ENCODE measurements at places on chromosomes 1 and 21.

GRCh38 chr1:159953536-159954515 lies at the start of gene SLAMF9:
TSS of gene SLAMF9 (minus strand) at chr1:159954237. CDS start at chr1:159954137, 100 bp downstream.
- no peak for DNase-seq

DNA sequence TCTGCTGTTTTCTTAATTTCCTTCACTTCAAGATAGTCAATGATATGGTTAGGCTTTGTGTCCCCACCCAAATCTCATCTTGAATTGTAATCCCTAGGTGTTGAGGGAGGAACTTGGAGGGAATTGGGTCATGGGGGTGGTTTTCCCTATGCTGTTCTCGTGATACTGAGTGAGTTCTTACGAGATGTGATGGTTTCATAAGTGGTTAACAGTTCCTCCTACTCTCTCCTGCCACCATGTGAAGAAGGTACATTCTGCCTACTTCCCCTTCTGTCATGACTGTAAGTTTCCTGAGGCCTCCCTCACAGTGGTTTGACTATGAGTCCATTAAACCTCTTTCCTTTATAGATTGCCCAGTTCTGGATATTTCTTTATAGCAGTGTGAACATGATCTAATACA lies 74.0 kb upstream of the SAMSN1 start:
- DNase-seq: no peak

GRCh38 chr1:91940496-91940895 lies 8.7 kb upstream of the BRDT start:
- DNase-seq: no peak

DNA sequence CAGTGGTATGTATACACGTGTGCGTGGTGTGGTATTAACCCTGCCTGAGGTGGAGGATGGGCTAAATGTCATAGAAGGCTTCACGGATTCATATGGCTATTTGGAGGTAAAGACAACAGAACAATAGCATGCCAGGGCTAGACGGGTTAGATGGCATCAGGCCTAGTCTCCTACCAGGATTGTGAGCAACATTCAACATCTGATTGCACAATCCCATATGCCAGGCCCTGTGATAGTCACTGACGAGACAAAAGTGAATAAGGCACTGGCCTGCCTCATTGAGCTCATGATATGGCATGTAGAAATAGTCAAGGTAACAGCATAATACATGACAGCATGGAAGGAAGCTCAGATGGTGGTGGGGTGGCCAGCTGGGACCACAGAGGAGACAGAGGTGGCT lies 167.1 kb upstream of the BEND5 start:
- no peak for DNase-seq

DNA sequence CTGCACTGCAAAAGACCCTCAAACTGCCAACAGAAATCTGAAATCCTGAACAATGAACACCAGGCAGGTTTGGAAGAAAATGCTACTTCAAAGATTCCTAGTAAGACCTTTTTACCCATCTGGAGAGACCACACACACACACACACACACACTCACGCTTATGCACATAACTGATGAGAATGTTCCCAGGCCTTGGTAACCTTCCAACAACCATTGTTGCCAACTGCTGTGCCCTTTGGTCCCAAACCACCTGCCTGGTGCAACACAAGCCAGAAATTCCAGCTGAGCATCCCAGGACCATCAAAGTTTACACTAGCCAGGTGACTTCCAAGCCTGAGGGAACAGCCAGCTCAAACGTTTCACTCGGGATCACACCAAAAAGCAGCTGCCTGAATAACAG lies 56.9 kb downstream of the SEC16B start:
- DNase-seq: no peak

GRCh38 chr21:39238275-39238674 lies 55.0 kb upstream of the PSMG1 start:
- no peak for DNase-seq

DNA sequence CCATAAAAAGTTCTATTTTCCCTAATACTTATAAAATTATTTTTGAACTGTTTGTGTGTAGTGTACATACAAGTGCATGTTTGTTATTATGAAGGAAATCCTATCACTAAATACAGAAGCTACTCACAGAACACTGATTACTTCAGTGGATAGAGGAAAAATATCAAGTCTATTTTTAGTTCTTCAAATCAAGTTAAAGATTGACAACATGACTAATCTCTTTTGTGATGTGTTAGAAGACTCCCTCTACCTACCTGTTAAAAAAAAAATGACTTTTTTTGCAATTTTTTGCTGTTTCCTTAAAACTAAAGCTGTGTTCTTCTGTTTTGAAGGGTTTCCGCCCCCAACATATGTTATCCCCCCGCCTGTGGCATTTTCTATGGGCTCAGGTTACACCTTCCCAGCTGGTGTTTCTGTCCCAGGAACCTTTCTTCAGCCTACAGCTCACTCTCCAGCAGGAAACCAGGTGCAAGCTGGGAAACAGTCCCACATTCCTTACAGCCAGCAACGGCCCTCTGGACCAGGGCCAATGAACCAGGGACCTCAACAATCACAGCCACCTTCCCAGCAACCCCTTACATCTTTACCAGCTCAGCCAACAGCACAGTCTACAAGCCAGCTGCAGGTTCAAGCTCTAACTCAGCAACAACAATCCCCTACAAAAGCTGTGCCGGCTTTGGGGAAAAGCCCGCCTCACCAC lies 45.5 kb downstream of the NCF2 start:
- DNase-seq: no peak

DNA sequence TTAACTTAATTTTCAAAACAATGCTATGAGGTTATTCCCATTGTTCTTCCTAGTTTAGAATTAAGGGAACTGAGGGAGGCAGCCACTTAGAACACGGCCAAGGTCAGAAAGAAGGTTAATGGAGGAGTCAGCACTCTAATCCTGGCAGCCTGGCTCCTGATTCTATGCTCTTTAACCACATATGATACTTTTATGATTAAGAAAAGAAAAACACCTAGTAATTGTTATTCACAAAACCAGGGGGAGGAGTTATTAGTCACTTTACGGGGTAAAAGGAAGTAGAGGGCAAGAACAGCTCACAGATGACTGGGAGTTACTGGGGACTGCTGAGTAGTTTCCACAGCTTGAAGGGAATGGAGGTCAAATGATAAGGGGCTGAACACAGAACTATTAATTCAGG lies 38.6 kb downstream of the GADD45A start:
- DNase-seq: peak; percentile 38

GRCh38 chr1:11670747-11671146 lies 6.7 kb downstream of the FBXO6 start:
- no peak for DNase-seq

Data from activated CD4-positive, alpha-beta T cell treated with anti-CD3 and anti-CD28 coated beads for 48 hours (primary cell).